ENCODE measurements at places on chromosomes 3 and 15.

- DNase-seq, result no peak
These were observed 29.7 kb upstream of the KLF13 start for GRCh38 chr15:31296646-31297574.

DNA sequence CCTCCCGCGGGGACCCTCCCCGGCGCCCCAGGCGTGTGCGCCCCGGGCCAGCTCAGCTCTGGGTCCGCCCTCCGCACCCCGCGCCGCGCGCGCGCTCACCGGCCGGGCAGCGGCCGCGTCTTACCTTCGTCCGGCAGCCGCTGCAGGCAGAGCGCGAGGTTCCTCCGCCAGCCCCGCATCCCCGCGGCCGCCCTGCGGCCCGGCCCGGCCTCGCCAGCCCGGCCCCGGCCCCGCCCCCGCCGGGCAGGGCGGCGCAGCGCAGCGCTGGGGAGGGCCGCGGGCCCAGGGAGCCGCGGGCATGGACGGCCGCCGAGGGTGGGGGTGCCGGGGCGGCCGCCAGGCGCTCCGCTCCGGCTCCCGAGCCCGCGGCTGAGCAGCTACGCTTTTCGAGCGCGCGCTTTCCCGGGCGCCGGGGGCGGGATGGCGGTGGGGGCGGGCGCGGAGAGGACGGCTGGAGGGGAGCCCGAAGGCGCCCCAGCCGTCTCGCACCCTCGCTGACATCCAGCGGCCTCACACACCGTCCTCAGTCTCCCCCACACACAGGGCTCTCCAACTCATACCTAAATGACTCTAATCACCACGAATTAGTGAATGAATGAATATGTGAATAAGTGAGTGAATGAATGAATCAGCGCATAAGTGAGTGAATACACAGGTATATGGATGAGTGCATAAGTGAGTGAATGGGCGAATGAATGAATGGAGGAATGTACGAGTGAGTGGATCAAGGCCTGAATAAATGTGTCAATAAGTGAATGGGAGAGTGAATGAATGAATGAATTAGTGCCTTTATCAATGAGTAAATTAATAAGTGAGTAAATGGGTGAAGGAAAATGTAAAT is 48.5 kb upstream of the CCDC174 start:
- no peak for DNase-seq

DNA sequence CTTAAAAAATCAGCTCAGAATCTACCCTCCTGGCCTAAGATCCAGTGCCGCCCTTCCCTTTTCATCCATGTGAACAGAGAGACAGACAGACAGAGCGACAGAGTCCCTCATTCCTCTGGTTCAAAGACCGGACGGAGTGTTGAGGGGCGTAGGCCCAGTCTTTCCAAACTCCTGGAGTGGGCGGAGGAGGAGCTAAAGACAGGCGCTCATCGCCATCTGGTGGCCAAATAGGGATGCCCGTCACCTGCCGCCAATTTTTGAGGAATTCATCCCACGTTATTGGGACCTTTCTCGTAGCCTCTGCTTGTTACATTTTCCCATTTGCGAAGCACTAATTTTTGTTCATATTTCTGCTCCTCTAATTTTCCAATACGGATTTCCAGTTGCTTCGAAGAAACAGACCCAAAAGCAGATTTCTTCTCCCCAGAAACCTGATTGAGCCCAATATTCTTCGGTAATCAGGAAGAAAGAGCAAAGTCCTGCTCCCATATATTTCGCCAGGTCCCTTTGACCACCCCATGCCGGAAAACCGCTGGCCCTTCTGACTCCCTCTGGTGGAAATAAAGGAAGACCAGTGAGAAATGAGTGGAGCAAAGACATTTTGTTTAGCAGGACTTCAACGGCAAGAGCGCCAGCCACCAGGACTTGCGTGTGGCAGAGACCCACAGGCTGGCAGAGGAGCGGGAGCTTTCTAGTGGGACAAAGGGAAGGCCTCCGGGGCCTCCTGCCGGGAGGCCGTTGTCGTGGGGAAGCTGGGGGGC is 88.0 kb downstream of the LRRK1 start:
- peak; percentile 61 for DNase-seq

DNA sequence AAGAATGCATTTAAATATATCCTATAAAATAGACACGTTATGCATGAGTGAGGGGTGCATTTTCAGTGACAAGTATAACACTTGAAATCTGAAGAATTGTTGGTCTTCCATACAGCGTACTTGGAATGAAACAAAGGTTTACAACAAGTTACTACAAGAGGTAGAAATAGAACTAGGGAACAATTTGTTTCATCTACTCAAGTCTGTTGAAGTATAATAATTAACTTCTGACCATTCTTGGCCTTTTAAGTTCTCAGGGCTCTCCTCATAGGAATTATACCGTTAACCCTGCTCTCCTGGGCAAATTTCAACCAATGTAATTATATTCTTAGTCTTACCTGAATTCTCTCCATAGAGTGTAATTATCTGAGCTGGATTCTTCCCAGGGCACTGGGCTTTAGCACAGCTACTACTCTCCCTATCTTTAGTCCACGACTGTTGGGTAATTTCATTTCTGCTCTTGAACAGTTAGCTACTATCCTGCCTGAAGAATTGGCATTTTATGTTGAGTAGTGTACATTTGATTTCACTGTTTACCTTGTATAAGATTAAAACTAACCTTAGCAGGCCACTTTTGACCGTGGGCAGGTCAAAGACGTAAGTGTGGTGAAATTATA is 100.6 kb downstream of the UBE2E2 start:
- no peak for DNase-seq

DNA sequence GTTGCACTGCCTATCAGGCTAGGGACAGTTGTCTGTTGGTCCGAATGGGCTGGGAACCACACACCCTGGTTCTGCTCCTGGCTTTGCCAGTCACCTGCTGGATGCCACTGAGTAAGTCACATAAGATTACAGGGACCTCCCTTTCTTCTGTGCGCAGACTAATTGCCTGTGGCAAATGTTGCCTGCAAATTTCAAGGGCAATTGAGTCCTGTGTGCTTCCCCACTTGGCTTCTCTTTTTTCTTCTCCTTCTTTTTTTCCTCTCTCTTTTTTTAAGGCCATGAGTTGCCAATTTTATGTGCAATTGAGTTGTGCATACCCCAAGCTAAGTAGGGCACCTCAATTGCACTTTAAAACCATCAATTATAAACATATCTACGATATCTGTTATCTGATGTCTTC is 963.4 kb downstream of the MCTP2 start:
- DNase-seq, result no peak

DNA sequence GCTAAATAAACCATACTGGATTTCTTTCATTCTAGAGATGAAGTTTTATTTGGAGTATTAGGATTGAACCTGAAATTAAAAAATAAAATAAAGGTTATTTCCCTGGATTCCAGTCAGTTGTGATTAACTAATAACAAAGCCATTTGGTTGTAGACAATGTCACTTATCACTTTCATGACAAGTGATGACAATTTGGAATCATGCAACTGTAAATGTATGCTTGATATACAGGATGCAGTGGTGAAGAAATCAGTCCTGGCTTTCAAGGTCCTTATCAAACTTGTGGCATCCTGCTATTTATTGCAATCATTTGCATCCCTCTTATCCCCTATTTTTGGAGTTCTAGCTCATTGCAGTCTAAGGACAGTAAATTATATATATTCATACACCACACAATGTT is 425.2 kb downstream of the CHL1 start:
- no peak for DNase-seq

GRCh38 chr15:39028069-39028468 is 463.5 kb upstream of the RASGRP1 start:
- DNase-seq, result no peak

GRCh38 chr3:60384341-60384740 is 866.9 kb downstream of the FHIT start:
- no peak for DNase-seq

GRCh38 chr3:169627073-169627472 is 36.4 kb downstream of the MECOM start:
- DNase-seq, result no peak

GRCh38 chr3:176906046-176906905 is 291.0 kb downstream of the TBL1XR1 start:
- no peak for DNase-seq

DNA sequence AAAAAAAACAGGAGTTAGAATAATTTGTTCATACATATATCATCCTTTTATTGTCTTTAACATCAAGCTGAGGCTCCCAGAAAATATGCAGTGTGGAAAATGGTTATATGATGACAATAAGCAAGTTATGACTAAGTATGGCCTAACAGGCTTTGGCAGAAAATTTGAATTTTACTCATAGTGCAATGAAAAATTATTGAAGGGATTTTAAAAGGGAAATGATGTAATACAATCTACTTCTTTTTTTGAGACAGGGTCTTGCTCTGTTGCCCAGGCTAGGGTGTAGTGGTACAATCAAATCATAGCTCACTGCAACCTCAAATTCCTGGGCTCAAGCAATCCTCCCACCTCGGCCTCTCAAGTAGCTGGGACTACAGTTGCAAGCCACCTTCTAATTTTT is 78.7 kb downstream of the FAIM start:
- no peak for DNase-seq

DNA sequence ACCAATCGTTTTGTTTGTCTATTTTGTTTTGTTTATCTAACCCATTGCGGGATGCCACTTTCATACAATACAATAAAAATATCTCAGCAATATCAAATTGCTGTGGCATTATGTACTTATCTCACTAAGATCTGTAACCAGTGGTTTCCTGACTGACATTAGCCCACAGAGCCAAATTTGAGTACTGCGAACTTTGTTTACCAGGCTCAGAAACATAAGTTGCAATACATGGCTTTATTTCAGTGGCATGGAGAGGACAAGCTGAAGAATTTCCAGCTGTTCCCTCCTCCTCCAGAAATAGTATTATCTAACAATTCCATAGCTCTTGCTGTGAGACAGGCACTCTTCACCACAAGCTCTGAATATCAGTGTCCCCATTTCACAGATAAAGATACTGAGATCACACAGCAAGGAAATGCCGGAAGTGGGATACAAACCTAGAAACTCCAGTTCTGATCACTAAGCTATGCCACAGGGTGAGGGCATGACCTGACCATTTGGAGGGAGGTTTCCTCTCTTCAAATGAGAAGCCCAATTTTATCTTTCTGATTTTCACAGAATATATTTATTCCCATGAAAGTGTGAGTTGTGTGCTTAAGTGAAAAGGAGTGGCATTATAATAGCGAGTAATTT is 469.9 kb upstream of the CBLB start:
- DNase-seq, result no peak

GRCh38 chr3:101976473-101976872 is 127.2 kb downstream of the NFKBIZ start:
- no peak for DNase-seq

DNA sequence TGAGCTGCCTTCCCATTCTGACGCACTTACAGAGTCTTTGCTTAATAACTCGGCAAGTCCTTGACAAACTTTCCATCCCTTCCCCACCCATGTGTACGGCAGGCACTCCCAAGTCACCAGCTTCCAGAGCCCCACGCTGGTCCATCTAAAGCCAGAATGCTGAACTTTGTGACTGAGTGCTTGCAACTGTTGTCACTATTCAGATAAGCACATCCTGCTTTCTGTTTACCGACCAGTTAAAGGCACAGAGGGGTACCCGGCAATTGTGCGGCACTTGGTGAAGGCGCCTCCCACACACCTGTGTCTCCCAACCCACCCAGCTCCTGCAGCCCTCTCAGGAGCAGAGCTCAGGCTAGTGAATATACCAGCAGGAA is 430.6 kb downstream of the FOXP1 start:
- DNase-seq, result no peak

DNA sequence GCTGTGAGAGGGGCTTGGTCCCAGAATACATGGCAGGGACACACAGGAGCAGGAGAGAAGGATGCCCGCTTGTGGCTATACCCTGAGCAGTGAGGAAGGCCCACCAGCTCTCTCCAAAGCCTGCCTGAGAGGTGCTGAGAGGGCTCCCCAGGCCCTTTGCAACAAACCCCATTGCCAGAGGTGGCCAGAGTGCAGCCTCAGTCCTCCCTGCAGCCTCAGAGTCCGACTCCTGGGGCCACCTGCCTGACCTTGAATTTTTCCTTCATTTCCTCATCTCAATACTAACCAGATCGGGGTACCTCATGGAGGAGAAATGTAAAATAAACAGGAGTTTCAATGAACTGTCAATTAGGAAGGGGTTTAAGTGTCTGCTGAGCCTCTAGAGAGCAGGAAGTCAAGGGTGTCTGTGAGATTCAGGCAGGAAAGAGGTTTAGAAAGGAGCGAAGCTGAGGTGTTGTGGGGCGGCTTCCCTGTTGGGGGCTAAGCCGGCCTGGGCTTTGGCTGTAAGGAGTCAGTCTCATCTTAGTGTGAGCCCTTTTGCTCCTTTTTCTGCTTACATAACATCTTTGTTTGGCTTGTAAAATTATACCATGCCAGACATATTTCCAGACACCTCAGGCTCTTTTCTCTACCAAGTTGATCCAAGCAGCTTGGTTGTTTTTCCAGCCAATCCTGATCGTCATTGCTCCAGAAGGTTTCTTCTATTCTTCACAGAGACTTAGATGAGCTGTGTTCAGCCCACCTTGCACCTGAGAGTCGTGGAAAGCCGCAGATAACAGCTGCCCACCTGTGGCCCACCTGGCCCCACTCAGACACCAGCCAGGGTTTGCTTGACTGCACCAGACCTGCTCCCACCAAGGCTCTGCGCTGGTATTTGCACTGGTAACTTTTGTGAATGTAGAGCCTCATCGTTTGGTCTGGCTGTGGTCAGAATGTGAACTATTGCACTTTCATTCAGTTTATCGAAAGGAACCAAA is 36.7 kb downstream of the CMTM7 start:
- no peak for DNase-seq

GRCh38 chr15:40772014-40772413 is 2.2 kb downstream of the C15orf62 start:
- no peak for DNase-seq

DNA sequence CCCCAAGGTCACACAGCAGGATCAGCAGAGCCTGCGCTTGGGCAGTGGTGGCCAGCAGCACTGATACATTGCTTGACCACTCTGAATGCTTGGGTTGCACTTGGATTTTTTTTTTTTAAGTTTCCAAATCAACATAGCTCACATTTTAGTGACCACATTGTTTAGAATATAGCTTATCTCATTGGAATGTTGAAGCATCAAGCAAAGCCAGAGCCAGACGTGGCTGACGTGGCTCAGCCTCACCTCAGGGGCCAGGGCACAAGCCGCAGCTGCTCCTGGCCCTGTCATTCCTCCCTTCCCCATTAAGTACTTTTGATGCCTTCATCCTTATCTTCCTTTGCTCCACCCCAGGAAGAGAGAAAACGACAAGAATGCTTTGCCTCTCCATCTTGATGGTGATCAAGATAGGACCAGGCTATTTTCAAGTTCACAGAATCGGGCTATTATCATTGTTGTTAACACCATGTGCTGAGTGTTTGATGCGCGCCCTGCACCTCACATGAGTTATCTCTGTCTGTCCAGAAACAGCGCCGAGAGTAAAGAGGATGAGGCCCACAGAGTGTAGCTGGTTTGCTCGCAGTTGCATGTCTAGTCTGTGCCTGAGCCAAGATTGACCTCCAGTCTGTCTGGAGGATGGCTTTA is 75.8 kb downstream of the AAGAB start:
- no peak for DNase-seq

GRCh38 chr15:36432161-36432560 is 147.3 kb upstream of the CDIN1 start:
- DNase-seq, result no peak

All from stimulated activated CD4-positive, alpha-beta T cell treated with anti-CD3 and anti-CD28 coated beads, Interleukin-4, amount 100 ng/mL, for 48 hours (primary cell).